Bronchus fibroblast of lung (primary cell): ENCODE measurements at places on chromosomes 13 and 19. TPM values are rescaled to one million over a fixed set of nuclear protein-coding genes. Genes with fewer than 3 reads are reported as not detected.

The LRG1 gene
- total RNA-seq = not detected in 2 replicates

The SHISA2 gene
- total RNA-seq = 0.17 and 0.30 TPM in 2 replicates

The PLK5 gene
- not detected in 2 replicates for total RNA-seq

The FXYD3 gene
- not detected in 2 replicates for total RNA-seq

The CACNG8 gene
- under 0.01 TPM in 1 of 2 replicates, not detected in the other for total RNA-seq

The OVOL3 gene
- not detected in 2 replicates for total RNA-seq
